ENCODE measurements at places on chromosomes 2 and 18. TPM values are rescaled to one million over a fixed set of nuclear protein-coding genes. Genes with fewer than 3 reads are reported as not detected.

The HES6 gene
- 4.0 TPM for total RNA-seq

DNA sequence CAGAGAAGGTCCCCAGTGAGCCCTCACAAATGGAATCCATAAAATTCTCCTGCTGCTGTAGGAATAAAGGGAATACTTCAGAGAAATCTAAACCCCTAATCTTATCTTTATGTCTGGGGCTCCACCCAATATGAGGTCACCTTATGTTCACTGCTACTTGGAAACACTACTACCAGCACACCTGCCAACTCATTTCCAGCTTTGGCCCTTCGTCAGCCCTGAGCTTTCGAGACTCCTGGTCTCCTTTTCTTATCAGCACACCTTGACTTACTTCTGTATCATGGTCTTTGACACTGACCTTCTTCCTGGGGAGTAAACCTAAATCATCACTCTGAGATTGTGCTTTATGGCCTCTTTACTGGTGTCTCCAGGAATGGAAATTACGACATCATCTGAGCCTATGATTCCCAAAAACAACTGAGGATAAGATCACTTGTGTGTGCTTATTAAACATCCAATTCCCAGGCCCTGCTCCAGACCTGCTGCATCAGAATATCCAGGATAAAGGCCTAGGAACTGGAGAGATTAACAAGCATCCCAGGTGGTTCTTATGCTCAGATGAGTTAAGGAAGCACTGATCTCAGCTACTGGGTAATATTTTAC lies 22.2 kb upstream of the ASNSD1 start:
- DNase-seq: no peak
- no peak overlapping the region for H3K27ac ChIP-seq
- H3K4me3 ChIP-seq: no peak overlapping the region
- no peaks in the 10 kb centered on the region for H3K36me3 ChIP-seq
- no peaks in the 10 kb centered on the region for H3K27me3 ChIP-seq

The CPO gene
- not detected for total RNA-seq

DNA sequence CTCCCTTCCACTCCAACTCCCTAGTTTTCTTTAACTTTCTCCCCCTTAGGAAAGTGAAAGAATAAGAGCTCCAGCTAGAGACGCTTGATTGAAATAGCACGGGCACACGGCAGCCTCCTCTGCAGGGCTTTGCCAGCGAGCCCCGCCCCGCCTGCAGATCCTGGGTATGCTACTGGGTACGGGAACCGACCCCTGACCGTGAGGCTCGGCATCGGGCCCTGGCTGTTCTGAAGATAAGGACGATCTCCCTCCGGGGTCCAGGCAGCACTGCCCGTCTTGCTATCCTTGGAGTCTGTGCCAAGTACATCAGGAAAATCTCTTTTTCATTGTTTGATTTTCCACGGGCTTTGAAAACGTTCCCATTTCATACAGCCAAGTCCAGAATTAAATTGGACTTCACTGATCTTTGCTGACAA lies 284.5 kb downstream of the MTX2 start:
- H3K4me3 ChIP-seq: peak overlapping the region; percentile 60
- peaks cover 11% of the 10 kb centered on the region for H3K4me1 ChIP-seq
- peak overlapping the region; percentile 26 for H3K27ac ChIP-seq
- H3K27me3 ChIP-seq: peaks cover 32% of the 10 kb centered on the region
- DNase-seq: peak; percentile 52
- H3K36me3 ChIP-seq: no peaks in the 10 kb centered on the region

The SKA1 gene
- 48.3 TPM for total RNA-seq

DNA sequence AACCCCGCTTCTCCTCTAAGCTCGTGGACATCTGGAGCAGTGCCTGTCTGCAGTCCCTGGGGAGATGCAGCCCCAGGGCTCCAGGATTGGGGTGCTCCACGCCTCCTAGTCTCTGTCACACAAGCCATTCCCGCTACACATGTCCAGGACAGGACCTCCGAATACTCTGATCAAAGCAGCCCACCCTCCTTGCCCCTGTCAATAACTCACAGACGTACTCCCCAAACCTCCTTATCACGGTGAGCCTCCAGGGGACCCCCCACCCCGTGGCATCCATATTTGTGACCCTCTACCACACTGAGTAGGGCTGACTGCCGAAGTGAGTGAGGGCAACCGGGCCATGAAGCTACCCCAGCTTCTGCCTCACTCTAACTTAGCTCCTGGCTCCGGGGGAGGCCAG lies 727.7 kb downstream of the GALR1 start:
- no peaks in the 10 kb centered on the region for H3K36me3 ChIP-seq
- no peaks in the 10 kb centered on the region for H3K4me1 ChIP-seq
- DNase-seq: no peak
- no peak overlapping the region for H3K27ac ChIP-seq
- H3K27me3 ChIP-seq: no peaks in the 10 kb centered on the region
- no peak overlapping the region for H3K4me3 ChIP-seq

DNA sequence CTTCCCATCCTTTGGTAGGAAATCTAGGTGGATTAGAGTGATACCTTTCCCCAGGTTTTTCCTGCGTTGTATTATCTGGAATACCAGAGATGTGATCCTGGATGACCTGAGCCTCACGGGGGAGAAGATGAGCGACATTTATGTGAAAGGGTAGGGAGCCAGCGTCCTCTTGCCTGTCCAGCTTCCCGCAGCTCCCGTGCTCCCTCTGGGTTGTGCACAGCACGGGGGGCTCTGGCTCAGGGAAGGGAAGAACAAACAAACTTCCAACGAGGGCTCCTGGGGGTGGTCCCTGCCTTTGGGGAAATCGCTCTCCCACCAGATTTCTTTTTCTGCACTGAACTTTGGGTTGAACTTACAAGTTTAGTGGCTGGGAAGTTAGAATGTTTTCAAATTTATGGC lies 215.7 kb downstream of the DYSF start:
- H3K4me1 ChIP-seq: no peaks in the 10 kb centered on the region

DNA sequence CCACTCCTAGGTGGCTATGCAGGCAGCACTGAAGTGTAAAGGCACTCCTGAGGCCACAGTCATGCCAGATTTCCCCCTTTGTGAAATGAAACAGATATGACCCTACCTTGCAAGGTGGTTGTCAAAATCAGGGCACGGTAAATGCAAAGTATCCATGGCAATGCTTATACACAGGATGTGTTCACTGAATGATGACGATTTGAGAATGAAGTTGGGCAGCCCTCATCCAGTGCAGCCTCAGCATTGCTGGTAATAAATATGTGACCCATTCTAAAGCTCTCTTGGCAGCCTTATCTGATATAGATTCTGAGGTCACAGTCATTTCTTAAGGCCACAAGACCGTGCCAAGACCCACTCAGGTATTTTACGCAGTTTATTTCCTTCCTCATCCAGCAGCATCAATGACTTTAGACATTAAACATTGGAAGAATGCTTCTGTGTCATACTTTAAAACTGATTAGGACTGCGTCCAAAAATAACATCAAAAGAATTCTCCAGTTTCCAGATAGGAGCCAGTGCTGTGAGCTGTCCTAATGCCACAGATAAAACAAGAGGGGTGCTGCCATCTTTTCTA lies 125.5 kb upstream of the SERTAD2 start:
- no peak overlapping the region for H3K27ac ChIP-seq
- no peak overlapping the region for H3K4me3 ChIP-seq
- no peaks in the 10 kb centered on the region for H3K4me1 ChIP-seq
- H3K27me3 ChIP-seq: no peaks in the 10 kb centered on the region
- DNase-seq: no peak

GRCh38 chr2:8543060-8543382 lies 138.8 kb upstream of the ID2 start:
- H3K36me3 ChIP-seq: peaks cover 2% of the 10 kb centered on the region
- peaks cover 88% of the 10 kb centered on the region for H3K4me1 ChIP-seq
- H3K27ac ChIP-seq: peak overlapping the region; percentile 99
- peak overlapping the region; percentile 48 for H3K4me3 ChIP-seq

DNA sequence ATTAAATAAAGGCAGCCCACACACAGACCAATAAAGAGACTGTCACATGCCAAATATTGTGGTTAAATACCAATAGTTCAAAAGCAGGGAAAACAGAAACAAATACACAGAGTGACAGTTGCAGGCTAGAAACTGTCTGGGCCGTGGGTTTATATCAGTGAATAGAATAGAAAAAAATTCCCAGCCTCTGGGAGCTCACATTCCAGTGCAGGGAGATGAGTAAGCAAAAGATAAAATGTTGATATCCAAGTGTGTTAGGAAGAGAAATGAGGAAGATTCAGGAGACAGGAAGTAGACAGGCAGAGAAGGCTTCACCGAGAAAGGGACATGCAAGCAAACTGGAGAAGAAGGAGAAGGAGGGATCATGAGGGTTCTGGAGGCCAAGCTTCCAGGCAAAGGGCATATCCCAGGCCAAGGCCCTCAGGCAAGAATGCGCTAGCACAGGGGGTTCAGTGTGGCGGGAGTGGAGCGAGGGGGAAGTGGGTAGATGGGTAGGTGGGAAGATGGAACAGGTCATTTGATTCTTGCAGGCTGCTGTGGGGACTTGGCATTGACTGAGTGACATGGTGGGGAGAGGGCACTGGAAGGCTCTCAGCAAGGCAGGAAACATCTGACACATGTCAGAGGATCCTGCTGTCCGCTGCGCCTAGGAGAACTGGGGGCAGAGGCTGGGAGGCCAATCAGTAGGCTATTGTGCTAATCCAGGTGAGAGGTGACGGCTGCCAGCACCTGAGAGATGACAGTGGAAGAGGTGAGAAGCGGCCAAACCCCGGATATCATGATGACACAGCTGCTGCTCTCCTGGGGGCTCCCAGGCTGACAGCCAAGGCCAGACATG lies 89.2 kb downstream of the ZBTB7C start:
- H3K4me1 ChIP-seq: no peaks in the 10 kb centered on the region
- H3K36me3 ChIP-seq: no peaks in the 10 kb centered on the region
- no peak for DNase-seq
- H3K4me3 ChIP-seq: no peak overlapping the region

The SMAD4 gene
- 79.3 TPM for total RNA-seq

- no peaks in the 10 kb centered on the region for H3K4me1 ChIP-seq
- H3K36me3 ChIP-seq: no peaks in the 10 kb centered on the region
- peaks cover 6% of the 10 kb centered on the region for H3K27me3 ChIP-seq
- no peak overlapping the region for H3K4me3 ChIP-seq
Observed at GRCh38 chr2:39484620-39485495, 47.8 kb upstream of the MAP4K3 start.

DNA sequence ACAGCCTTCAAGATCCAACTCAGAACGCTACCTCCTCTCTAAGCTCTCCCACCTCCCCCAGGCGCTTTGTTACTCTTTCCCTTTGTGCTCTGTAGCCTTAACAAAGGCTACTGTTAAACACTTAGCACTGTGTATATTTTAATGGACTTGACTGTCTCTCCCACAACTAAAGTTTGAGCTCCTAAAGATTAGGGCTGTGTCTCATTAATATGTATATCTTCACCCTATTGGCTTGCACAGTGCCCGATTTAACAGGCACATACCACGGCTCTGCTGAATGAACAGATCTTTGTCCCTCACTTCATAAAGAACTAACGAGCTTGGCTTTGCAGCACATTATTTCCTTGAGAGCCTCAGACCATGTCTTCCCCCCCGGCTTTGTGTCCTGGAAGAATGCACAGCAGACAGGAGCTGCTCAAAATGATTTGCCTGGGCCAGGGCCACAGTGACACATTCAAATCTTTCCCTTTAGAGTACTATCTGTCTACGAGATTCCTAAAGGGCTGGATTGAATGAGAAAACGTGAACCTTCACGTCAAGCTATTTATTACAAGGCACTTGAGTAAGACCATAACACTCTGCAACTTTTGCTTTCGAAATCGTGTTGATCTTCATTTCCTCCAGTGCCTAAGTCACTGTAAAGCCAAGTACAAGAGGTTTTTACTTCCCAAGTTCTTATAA lies 22.1 kb downstream of the ABHD3 start:
- no peak overlapping the region for H3K27ac ChIP-seq
- no peaks in the 10 kb centered on the region for H3K27me3 ChIP-seq
- H3K4me3 ChIP-seq: no peak overlapping the region
- DNase-seq: peak; percentile 36
- H3K36me3 ChIP-seq: peaks cover 3% of the 10 kb centered on the region
- peaks cover 11% of the 10 kb centered on the region for H3K4me1 ChIP-seq

The SCN1A gene
- total RNA-seq: not detected

The MTHFD2 gene
- total RNA-seq: 411 TPM
